Stimulated activated CD8-positive, alpha-beta memory T cell treated with anti-CD3 and anti-CD28 coated beads, Interleukin-15, amount 100 ng/mL, for 48 hours (primary cell): ENCODE measurements at places on chromosomes 2 and 18.

GRCh38 chr2:99096728-99097127 lies 44.8 kb upstream of the C2orf15 start:
- no peak for DNase-seq

DNA sequence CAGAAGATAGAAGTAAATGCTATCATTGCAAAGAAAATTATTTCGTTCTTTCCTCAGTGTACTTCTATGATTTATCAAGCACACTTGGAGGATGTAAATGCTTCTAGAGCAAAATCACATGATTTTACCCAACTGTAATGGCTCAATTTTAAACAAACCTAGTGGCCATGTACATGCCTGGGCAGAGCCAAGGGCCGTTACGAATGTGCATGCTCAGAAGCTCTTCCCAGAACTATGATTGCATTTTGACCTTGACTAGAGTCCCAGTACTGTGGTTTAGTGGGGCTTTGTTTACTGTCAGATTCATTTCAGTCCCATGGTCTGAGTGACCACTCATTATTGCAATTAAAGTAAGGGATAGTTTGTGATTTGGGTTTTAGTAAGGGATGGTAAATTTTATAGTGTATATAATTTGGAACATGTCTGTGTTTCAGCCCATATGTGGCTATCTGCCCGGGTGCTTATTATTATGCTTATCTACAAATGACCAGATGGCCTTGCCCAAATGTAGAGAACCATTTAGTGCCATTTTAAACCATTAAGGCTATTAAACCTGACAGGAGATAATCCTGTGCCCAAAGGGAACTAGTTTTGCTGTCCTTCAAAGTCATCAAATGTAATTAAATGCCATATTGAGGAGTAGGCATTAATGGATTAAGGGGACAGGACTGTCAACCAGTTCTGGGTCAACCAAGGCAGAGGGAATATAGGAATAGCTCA lies 239.1 kb downstream of the ICOS start:
- DNase-seq = no peak

DNA sequence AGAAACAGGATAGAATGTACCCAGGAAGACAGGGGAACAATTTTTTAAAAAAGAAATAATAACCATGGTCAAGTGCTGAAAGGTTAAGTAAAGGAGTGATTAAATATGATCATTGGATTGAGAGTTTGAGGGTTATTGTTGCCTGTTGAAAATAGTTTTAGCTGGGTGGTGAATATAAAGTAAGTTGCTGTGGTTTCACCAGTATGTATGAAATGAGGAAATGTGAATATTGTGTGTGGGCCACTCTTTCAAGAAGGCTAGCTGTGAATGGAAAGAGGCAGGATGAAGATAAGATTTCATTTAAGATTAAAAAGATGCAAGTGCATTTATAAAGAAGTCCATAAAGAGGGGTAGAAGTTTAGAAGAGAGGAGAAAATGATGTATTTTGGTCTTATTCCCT lies 53.8 kb downstream of the GULP1 start:
- no peak for DNase-seq

GRCh38 chr18:76259711-76260110 lies 235.3 kb downstream of the ZNF516 start:
- no peak for DNase-seq
